ENCODE measurements at places on chromosomes 1 and 21. TPM values are rescaled to one million over a fixed set of nuclear protein-coding genes. Genes with fewer than 3 reads are reported as not detected.

FMN2 gene
- 2.0 TPM for total RNA-seq

SPRR4 gene
- not detected for total RNA-seq

CFHR1 gene
- total RNA-seq = 0.82 TPM

NEK2 gene
- total RNA-seq = 5.9 TPM

ST6GALNAC5 gene
- total RNA-seq = 23.0 TPM

FCRL6 gene
- 0.77 TPM for total RNA-seq

- no peaks in the 10 kb centered on the region for H3K4me1 ChIP-seq
- H3K36me3 ChIP-seq = no peaks in the 10 kb centered on the region
- no peak overlapping the region for H3K4me3 ChIP-seq
- DNase-seq = no peak
Measured at GRCh38 chr1:185813401-185813979, 79.3 kb downstream of the HMCN1 start.

- H3K27ac ChIP-seq = no peak overlapping the region
- DNase-seq = no peak
- H3K36me3 ChIP-seq = no peaks in the 10 kb centered on the region
Measured at GRCh38 chr1:10889650-10890353, 93.4 kb upstream of the CASZ1 start.

DNA sequence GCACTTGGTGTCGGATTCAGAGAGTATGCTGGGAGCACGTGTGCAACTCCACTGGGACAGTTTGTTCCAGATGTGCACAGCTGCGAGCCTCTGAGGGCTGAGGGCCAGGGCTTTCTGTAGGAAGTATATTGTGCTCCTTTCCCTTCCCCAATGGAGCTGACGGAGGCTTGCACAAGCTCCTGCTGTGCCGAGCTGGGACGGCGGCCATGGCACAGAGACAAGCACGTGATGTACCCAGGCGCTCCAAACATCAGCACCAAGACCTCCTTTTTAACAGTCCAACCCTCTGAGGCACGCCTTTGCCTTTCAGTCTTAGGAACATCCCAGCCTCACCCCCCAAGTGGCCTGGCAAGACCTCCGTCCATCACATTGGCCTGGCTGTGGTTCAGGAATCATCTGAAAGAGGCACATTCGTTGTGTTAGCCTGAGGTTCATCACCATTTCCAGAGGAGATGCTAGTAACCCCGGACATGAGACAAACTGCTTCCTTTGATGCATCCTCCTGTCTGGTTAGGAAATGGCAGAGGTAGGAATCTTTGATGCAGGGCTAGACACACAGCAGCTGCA, 339.2 kb upstream of the KAZN start:
- H3K4me3 ChIP-seq = no peak overlapping the region
- no peaks in the 10 kb centered on the region for H3K36me3 ChIP-seq
- no peaks in the 10 kb centered on the region for H3K27me3 ChIP-seq
- H3K4me1 ChIP-seq = no peaks in the 10 kb centered on the region
- H3K27ac ChIP-seq = peak overlapping the region; percentile 6

GRCh38 chr1:36782785-36783184, 251.5 kb downstream of the GRIK3 start:
- H3K36me3 ChIP-seq = no peaks in the 10 kb centered on the region
- no peaks in the 10 kb centered on the region for H3K27me3 ChIP-seq
- no peak overlapping the region for H3K27ac ChIP-seq
- no peaks in the 10 kb centered on the region for H3K4me1 ChIP-seq
- no peak for DNase-seq
- no peak overlapping the region for H3K4me3 ChIP-seq

GRCh38 chr1:11704194-11704529, 12.7 kb downstream of the DRAXIN start:
- H3K4me3 ChIP-seq = no peak overlapping the region
- no peaks in the 10 kb centered on the region for H3K27me3 ChIP-seq
- H3K36me3 ChIP-seq = no peaks in the 10 kb centered on the region
- H3K4me1 ChIP-seq = no peaks in the 10 kb centered on the region
- no peak for DNase-seq
- no peak overlapping the region for H3K27ac ChIP-seq

DNA sequence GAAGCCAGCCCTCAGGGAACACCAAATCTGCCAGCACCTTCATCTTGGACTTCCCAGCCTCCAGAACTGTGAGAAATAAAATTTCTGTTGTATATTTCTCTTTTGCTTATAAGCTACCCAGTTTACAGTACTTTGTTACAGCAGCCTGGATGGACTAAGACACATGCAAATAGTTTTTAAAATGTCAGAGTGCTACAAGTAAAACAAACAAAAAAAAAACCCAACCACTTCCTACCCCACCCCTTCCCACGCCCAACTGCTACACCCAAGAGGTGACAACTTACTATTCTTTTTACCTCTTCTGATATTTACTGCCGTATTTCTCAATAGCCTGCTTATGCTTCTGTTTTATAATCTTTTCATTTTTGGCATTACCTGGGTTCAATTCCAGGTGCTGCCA, 8.6 kb upstream of the SPSB1 start:
- H3K36me3 ChIP-seq = no peaks in the 10 kb centered on the region
- H3K27me3 ChIP-seq = no peaks in the 10 kb centered on the region
- no peak overlapping the region for H3K4me3 ChIP-seq
- no peak for DNase-seq
- no peak overlapping the region for H3K27ac ChIP-seq

DNA sequence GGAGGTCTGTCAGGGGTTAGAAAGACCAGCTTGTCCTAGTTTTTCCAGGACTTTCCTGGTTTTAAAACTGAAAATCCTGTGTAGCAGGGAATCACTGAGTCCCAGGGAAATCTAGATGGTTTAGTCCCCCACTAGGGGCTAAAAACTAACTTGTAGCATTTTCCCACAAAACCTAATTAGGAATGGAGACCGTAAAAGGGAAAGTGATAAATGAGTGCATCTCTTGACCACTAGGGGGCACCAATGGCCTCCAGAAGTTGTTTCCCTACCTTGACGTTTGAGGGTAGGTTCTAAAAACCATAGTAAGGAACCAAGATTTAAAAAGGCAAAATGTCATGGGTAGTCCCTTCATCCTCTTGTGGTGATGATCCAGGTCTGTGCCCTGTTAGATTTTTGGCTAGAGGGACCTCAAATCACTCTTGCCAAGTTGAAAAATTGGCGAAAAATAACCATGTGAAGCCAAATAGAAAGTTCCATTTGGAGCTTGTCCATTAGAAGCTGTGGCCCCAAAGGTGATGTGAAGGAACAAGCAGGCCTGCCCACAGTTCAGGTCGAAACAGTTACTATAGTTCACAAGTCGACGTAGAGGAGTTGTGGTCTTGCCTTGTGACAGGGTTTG, 24.5 kb downstream of the CLIC6 start:
- H3K27me3 ChIP-seq = no peaks in the 10 kb centered on the region
- H3K27ac ChIP-seq = no peak overlapping the region
- peak; percentile 66 for DNase-seq
- no peaks in the 10 kb centered on the region for H3K36me3 ChIP-seq
- H3K4me1 ChIP-seq = no peaks in the 10 kb centered on the region

GRCh38 chr1:227010645-227011044, 70.6 kb downstream of the COQ8A start:
- H3K36me3 ChIP-seq = peaks cover 11% of the 10 kb centered on the region
- H3K4me1 ChIP-seq = no peaks in the 10 kb centered on the region
- H3K4me3 ChIP-seq = no peak overlapping the region
- no peaks in the 10 kb centered on the region for H3K27me3 ChIP-seq

GRCh38 chr21:17688912-17689874, 76.5 kb upstream of the BTG3 start:
- no peaks in the 10 kb centered on the region for H3K27me3 ChIP-seq
- H3K4me1 ChIP-seq = peaks cover 7% of the 10 kb centered on the region
- H3K4me3 ChIP-seq = no peak overlapping the region
- H3K36me3 ChIP-seq = no peaks in the 10 kb centered on the region

- no peaks in the 10 kb centered on the region for H3K27me3 ChIP-seq
- no peak overlapping the region for H3K27ac ChIP-seq
- H3K4me1 ChIP-seq = no peaks in the 10 kb centered on the region
- H3K4me3 ChIP-seq = no peak overlapping the region
Measured at GRCh38 chr1:194176212-194176611, 989.8 kb upstream of the B3GALT2 start.

DNA sequence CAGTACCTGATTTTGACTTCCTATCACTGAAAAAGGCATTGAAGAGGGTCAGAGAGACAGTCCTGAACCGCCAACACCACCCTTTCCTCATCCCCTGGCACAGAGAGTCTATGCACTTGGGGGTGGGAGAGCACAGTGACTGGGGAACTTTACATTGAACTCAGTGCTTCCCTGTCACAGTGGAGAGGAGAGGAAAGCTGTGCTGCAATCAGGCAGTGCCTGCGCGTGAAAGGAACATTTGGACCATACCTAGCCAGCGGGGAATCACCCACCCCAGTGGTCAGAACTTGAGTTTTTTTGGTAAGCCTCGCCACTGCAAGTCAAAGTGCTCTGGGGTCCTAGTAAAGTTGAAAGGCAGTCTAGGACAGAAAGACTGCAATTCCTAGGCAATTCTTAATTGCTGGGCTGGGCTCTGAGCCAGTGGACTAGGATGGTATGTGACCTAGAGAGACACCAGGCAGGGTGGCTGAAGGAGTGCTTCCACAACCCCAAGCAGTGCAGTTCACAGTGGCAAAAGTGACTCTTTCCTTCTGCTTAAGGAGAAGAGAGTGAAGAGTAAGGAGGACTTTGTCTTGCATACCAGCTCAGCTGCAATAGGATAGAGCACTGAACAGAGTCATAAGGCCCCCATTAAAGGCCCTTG, 9.4 kb upstream of the HENMT1 start:
- H3K4me3 ChIP-seq = no peak overlapping the region
- H3K27me3 ChIP-seq = no peaks in the 10 kb centered on the region
- DNase-seq = no peak
- H3K4me1 ChIP-seq = no peaks in the 10 kb centered on the region
- H3K36me3 ChIP-seq = peaks cover 1% of the 10 kb centered on the region
